ENCODE measurements at places on chromosomes 3 and 15.

- DNase-seq: no peak
Measured at GRCh38 chr15:76916369-76916768, 11.2 kb upstream of the SCAPER start.

DNA sequence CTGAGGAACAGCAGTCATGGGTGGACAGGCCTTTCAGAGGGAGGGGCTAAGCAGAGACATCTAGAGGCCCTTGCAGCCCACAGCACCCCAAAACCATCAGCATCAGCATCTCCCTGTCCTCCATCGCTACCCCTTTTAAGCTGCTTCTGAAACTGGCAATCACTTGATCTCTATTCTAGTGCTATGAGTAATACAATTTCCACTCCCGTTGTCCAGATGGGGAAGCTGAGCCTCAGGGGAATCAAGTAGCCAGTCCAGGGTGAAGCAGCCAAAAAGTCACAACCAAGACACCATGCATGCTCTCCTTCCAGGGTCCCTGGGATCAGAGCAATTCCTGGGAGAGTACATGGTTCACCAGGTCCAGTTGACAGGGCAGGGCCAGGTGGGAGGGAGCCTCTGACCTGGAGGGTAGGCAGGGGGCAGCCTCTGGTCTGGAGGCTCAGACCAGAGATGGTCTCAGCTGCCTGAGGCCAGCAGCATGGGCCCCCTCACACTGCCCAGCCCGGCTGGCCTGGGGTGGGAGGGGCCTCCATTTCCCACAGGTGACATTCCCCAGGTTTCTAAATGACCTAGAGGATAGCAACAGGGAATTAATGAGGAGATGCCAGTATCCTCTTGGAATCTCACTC lies 30.0 kb downstream of the KLHL25 start:
- DNase-seq: no peak

DNA sequence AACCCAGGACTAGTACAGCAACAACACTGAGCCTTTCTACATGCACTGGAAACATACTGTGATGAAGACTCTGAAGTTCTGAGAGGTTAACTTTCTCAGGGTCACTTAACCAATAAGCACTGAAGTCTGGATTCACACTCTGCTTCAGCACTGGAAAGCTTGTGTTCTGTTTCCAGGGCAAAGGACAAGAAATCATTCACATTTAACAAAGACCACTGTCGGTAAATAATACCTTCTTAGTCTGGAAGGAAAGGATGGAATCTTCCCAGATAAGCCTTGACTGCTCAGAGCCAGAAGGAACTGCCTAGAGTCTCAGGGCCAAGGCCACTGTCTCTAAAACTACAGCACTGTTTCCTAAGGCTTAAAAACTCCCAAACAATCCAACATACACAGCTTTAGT lies 4.3 kb upstream of the GLYCTK start:
- DNase-seq: no peak

DNA sequence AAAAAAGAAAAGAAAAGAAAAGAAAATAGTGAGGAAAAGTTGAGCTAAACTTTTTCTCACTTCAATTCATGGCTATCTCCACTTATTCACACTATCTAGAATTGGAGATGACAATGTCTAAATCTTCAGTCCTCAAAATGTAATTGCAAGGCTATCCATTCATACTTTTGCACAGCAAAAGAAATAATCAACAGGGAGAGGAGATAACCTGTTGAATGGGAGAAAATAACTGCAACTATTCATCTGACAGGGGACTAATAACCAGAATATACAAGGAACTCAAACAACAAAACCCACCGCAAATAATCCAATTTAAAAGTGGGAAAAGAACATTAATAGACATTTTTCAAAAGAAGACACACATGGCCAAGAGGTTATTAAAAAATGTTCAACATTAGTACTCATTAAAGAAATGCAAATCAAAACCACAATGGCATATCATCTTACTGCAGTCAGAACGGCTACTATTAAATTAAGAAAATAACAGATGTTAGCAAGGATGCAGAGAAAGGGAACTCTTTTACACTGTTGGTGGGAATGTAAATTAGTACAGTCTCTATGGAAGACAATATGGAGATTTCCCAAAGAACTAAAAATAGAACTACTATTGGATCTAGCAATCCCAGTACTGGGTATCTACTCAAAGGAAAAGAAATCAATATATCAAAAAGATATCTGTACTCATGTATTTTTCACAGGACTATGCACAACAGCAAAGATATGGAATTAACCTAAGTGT lies 73.5 kb upstream of the PPIB start:
- no peak for DNase-seq

DNA sequence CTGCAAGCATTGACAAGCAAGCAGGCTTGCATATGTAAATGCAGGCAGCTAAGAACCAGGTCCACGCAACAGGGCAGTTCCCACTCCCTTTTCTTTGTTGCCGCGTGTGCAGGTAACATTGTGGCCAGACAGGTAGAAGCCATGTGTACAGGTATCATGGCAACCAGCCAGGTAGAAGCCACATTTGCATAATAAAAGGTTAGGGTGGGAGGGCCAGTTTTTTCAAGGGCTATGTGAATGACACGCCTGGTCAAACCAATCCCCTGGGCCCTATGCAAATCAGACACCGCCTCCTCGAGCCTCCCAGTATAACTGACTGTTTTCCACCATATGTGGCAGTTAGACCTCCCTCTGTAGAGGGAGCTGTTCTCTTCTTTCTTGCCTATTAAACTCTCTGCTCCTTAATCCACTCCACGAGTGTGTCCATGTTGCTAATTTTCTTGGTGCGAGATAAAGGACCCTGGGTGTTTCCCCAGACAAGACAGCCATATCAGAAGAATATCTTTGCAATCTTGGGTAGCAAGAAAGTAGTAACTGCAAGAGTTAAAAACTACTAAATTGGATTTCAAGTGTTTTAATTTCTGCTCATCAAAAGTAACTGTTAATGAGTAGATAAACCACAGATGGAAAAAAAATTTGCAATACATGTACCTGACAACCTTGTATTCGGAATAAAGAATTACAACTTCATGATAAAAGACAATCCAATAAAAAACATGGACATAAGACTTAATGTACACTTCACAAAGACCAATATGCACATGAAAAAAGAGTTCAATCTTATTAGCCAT lies 21.8 kb downstream of the PCOLCE2 start:
- DNase-seq: no peak

DNA sequence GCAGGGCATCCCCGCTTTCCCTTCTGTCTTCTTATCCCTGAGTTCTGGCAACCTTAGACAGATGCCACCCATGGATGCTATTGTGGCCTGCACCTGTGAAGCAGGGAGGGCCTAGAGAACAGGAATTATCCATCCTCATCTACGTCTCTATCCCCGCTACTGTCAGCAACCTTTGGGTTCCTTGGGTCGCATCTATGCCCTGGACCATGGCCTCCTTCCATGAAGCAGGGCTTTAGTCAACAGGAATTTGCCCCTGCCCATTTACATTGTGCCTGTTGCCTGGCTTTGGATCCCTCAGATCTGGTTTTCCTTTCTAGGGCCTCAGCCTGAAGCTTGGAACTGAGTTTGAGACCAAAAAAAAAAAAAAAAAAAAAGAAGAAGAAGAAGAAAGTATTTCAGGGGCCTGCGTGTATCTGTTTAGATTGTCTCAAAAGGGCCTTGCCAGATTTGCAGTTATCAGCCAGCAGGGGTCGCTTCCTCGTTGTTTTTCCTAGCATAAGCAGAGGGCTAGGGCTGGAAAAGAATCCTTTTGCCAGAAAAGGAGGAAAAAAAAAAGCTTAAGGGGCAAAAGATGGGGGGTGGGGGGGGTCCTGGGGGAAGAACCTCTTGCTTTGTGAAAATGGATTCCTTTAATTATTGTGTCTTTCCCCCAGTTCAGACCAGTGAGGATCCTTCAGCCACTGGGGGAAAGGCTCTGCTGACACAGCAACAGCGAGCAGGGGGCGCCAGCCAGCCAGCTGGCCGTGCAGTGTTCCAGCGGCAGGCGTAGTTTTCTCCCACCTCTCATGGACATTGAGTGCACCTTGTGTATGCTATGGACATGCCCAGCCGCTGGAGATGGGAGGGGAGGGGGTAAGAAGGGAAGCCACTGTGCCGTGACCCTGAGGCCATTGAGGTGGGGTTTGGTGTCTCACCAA lies 65.7 kb upstream of the ALDH1L1 start:
- peak; percentile 79 for DNase-seq

- DNase-seq: no peak
Measured at GRCh38 chr3:14505001-14505802, 34.9 kb downstream of the GRIP2 start.

GRCh38 chr3:150697646-150698045 lies 6.1 kb downstream of the ERICH6 start:
- DNase-seq: no peak

GRCh38 chr3:113533534-113533892 lies 1.2 kb downstream of the SIDT1 start:
- DNase-seq: no peak

DNA sequence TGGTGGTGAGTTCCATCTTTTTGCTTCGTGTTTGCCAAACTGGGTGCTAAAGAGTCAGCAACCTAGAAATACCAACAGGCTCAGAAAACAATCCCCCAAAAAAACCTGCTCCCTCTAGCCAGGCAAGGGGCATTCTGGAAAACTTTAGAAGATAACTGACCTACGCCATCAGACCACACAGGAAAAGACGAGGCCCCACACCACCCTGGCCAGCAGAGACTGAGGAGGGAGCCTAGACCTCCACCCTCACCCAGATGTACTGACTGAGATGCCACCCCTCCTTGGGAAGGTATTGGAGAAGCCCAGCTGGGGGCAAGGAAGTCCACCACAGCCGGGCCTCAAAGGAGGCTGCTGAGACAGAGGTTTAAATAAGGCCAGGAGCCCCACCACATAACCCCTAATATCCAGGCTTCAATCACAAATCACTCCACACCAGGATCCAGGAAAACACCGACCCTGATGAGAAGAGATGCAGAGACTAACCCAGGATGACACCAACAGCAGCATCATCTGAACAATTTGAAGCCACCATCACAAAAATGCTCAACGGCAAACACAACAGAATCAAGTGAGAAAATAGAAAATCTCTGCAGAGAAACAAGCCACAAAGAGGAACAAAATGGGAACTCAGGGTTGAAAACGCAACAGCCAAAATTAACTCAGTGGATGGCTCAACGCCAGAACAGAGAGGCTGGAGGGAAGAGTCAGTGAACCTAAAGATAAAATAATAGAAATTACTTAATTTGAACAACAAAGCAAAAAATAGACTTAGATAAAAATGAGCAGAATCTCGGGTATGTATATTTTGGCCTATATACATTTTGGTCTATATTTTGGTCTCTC lies 61.0 kb downstream of the TPRA1 start:
- DNase-seq: no peak

- no peak for DNase-seq
Measured at GRCh38 chr3:182913889-182914288, 66.4 kb downstream of the DCUN1D1 start.

DNA sequence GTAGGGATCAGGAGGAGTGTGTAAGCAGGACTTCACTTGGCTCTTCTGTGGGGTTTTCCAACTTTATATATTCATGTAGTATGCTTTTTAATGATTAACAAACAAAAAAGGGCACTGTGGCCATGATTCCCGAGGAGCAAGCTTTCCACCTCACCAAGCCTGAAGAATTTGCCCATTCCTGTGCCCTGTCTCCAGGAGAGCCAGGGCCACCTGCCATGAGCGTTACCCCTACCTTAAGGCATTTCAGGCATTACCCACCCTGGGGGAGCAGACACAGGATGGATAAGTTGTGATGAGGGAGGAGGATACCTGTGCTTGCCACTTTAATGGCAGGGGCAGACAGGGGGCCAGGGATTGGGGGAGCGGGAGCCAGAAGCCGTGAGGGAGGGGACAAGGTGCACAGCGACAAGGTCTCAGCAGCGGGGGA lies 3.0 kb downstream of the TRPM1 start:
- DNase-seq: no peak

GRCh38 chr3:67015702-67016484 lies 17.8 kb downstream of the KBTBD8 start:
- DNase-seq: peak; percentile 63

DNA sequence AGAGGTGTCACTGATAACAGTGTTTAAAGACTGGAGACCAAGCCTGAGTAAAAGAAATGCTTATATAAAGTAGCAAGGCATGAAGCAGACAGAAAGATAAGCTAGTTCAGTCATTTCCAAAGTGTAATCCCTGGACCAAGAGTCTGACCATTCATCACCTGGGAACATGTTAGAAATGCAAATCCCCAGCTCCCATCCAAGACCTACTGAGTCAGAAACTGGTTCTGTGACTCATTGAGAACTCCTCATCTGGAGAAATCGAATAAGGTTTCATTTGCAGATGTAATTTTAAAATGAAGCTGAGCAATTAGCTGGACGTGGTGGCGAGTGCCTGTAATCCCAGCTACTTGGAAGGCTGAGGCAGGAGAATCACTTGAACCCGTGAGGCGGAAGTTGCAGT lies 473.9 kb upstream of the UBE2E2 start:
- no peak for DNase-seq

DNA sequence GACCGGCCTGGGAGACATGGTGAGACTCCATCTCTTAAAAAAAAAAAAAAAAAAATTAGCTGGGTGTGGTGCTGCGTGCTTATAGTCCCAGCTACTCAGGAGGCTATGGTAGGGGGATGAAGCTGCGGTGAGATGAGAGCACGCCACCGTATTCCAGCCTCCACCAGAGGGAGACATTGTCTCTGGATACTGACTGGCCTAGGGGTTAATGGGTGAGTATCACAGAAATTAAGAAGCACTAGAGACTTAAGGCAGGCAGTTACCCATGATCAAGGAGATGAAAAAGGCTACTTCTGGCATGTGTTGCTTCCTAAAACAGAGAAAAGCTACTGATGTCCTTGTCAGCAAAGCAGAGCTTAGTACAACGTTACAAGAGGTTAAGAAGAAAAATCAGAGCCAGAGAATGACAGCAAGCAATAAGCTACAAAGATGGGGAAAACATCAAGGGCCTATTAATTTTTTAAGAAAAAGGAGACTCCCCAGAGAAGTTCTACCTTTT lies 8.6 kb downstream of the TFRC start:
- peak; percentile 67 for DNase-seq

Data from cardiac muscle cell (in vitro differentiated cells and primary cell).